IPS-NIHi11 (cell line): ENCODE measurements at places on chromosomes 6 and 20.
A peak's percentile ranks its signal among the peaks of the same experiment; 100 is the strongest.

DNA sequence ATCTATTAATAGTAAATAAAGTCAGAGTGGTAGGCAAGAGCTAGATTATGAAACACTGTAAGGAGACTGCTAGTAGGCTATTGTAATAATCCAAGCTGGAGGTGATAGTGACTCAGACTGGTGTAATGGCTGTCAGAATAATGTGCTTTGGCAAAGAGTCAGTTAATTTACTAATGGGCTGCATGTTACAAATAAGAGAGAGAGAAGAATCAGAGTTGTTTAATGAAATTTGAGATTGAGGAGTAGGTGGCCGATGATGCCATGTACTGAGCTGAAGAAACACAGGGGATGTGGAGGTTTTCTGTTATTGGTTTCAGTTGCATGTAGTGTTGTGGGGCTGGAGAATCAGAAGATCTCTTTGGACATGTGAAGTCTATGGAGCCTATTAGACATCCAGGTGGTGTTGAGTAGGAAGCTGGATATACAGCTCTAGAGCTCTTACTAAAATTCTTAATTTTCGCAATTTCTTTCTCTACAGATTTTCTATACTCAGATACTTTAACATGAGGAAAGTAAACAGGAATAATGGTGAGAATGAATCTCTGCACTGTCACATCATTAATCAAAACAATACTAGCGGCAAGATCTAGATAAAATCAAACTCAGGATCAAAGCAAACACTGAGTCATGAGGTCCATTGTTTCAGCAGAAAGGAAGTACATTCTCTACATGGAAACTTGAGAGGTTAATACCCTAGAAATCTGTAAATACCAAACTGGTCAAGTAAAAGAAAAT is 167.7 kb downstream of the SIM1 start:
- no peak for DNase-seq

GRCh38 chr20:4073852-4074741 is 58.7 kb upstream of the RNF24 start:
- DNase-seq, result no peak

GRCh38 chr20:408843-409696 is 971 bp downstream of the RBCK1 start:
- DNase-seq, result no peak

GRCh38 chr20:64223526-64224067 is 32.0 kb upstream of the PCMTD2 start:
- DNase-seq, result peak; percentile 95

- peak; percentile 41 for DNase-seq
Measured at GRCh38 chr6:118565311-118565960, 17.3 kb downstream of the PLN start.

- no peak for DNase-seq
Measured at GRCh38 chr6:42078386-42078785, 28.1 kb downstream of the TAF8 start.

DNA sequence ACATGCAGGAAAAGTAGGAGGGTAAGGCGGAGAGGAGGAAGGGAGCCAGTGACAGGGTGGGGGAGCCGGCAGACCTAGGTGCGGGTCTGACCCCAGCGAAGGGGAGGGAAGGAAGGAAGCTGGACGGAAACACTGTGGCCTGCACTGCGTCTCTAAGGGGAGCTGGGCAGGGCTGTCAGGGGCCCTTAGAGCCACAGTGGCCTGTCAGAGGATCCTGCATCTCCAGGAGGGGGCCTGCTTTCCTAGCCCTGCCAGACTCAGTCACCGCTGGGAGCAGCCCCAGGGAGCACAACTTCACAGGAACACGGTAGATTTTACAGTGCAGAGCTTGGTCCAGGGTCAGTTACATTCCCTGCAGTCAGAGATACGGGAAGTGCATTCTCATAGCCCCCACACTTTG is 118.2 kb downstream of the PACRG start:
- DNase-seq, result peak; percentile 20

DNA sequence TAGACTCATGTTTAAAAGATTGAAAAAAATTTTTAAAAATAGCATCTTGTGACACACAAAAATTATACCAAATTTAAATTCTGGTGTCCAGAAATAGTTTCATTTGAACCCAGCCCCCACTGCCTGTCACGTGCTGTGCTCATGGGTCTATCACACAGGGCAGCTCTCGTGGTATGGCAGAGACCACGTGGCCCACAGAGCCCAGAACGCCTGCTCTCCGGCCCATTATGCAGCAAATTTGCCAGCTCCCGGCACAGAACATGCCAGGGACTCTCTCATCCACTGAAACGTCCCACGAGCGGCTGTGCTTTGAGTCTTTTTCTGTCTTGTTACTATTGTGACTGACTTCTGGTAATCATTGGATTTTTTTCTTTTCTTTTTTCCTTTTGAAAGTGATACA is 224.3 kb downstream of the TTLL2 start:
- no peak for DNase-seq
